Activated T-helper 1 cell treated with anti-CD3 and anti-CD28 coated beads, Interleukin-2, amount 50 U/mL, for 16 hours (primary cell): ENCODE measurements at places on chromosomes 5 and 9.

DNA sequence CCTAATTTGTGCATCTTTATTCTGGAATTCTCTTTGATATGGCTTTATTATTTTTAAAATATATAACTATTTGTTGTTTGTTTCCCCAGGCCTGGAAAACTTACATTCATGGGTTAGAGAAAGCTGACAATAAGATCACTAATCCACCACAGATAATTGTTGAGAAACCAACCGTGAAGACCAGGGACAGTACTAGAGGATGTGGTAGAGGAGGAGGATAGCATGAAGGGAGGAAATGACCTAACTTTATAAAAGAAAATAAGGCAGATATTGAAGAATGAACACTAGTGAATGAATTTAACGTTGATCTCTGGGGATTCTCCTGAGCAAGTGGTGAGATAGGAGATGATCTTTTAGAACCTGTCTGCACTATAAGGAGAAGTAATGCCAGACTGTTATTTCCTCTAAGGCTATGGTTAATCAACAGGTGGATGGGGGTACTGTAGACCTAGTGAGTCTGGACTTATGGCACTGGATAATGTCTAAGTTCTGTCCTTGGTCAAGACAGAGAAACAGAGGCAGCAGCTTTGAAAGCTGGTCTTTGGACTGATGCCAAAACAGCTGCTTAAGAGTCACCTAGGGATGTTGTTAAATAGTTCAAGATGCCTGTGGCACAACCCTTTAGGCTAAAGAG is 52.4 kb downstream of the NREP start:
- no peak for DNase-seq

DNA sequence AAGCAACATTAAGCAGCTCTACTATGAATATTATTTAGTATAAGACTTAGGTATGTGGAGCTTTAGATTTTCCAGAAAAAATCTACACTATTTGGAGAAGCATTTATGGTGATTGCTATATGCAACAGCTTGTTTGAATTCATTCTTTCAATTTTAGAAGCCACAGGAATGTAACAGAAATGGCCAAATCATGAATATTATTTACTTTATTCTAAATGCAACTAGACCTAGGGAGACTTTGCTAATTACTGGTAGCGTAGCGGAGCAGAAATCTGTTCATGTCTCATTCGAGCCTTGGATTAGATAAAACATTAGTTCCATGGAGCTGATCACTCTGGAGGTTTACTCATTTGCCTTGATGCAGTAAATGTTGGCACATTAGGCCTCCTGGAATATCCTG is 290.2 kb downstream of the ZNF608 start:
- DNase-seq, result no peak

DNA sequence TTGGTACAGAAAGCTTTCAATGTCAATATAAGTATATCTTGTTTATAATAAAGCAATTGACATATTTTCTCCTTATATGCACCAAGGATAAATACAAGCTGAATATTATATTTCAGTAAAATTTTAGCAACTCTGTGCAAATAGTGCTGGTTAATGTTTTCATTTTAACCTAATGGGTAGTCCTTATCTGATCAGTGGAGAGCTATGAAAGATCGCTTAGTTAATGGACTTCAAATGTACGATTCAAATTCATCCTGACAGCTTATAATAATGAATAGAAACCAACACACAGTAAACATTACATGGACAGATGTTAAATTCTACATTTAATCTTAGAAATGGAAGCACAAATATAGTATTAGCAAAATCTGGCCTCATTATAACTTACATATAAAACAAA is 1495.2 kb upstream of the C9orf72 start:
- DNase-seq, result no peak

DNA sequence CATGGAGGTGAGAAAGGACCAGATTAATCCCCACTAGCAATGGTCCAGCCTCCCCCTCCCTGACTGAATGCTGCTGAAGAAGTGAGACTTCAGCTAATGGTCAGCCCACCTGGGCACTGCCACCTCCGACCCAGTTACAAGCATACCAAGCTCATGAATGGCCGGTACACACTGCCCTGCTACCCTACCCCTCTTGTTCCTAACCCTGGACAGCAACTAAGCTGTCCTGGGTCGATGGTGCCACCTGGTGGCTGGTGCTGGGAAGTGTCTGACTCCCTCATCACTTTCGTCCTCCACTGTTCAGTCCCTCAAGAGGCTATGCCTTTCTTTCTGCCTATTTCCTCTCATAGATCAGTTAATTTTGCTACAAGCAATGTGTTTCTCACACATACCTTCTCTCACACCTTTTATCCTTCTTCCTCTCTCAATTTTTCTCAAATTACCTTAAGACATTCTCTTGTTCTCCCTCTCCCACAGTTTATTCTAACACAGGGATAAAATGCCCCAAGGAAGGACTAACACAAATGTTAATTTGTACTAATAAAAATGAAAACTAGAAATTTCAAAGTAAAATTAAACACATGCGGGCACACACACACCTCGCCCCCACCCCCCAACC is 42.4 kb downstream of the PAX5 start:
- DNase-seq, result no peak

- DNase-seq, result no peak
Measured at GRCh38 chr9:27347889-27348288, 50.9 kb upstream of the EQTN start.

GRCh38 chr5:137815202-137815990 is 52.3 kb upstream of the MYOT start:
- DNase-seq, result no peak

DNA sequence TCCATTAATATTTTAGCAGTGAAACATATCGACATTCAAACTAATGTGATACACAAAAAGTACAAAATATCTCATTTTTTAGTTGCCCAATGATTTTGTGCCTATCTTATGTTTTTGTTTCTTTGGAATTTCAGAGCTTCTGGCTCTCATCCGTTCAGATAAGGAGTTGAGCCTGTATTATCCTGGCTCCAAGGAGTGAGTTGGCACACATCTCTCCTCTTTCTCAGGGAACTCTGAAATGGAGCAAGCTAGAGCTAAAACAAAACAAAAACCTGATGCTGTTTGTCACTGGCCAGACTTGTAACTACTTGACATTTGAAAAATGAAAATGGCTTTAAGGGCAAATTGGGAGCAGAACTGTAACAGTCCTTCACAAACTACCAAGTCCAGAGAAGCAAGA is 131.3 kb upstream of the SLC28A3 start:
- no peak for DNase-seq

DNA sequence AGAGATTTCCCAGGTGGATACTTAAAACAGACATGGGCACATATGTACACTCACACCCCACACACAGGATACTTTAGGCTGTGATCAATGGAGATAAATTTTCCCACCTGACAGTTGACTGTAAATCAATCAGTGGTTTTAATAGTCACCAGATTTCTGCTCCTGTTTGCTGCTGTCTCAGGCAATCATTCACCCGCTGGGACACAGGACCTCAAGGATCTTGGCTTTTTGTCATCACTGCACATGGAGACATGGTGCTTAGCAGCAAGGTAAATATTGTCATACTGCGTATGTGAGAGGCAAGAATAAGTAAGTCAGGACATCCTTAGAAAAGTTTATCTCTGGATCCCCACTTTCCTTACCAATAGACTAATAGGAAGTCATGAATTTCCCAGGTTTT is 60.8 kb upstream of the KLF9 start:
- no peak for DNase-seq

DNA sequence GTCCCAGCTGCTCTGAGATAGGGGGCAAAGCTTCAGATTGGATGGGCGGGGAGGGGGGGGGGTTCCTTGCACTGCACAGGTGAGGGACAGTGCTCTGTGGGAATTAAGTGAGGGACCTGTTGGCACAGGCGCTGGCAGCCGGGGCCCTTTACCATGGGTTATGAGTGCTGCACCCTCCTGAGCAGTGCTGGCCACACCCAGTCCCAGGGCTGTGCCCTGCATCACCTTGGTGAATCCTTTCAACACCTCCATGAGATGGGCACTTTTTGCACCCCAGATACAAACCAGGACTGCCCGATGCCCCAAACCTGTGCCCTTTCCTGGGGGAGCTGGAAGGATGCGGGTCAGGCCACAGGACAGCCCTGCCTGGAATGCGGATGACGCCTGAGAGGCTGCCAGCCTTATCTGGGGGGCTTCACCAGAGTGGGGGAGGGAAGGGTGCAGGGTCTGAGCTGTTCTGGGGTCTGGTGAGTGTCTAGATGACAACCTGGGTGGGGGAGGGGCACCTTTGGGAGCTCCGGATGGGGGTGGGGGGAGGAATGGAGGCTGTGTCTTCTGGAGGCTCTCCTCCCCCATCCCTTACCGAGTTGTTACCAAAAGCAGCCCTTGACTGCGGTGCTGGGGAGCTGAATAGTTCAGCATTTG is 5.2 kb downstream of the CRB2 start:
- no peak for DNase-seq

- DNase-seq, result no peak
Measured at GRCh38 chr9:115665519-115665918, 488.1 kb upstream of the PAPPA start.

- no peak for DNase-seq
Measured at GRCh38 chr9:124279531-124280175, 21.9 kb downstream of the NEK6 start.

DNA sequence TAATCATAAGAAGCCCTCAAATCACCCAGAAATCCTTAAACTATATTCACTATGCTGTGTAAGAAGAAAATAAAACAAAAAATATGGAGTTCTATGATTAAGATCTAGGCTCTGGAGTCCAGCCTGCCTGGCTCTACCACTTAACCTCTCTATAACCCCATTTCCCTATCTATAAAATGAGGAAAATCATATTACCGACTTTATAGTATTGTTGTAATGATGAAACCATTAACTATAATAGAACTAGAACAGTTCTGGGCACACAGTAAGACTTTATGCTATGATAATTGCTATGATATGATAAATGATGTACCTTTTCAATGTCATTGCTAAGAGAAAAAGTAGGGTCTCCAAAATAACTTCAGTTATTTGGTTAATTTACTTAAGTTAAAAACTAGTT is 40.3 kb downstream of the MPDZ start:
- DNase-seq, result no peak

DNA sequence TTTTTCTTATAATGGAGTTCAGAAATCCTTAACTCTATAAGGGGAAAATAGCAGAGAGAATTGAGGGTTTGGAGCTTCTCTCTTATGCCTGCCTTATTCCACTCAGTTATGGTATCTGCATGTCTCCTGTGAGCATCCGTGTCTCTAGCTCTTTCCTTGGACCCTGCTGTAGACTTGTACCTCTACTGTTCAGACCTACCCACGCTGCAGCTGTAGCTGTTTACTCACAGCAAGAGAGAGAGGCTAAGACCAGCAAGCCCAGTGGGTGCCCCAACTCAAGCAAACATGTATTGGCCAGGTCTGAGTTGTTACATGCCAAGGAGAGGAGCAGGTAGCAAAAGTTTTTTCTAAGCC is 7.1 kb upstream of the PCSK1 start:
- no peak for DNase-seq

DNA sequence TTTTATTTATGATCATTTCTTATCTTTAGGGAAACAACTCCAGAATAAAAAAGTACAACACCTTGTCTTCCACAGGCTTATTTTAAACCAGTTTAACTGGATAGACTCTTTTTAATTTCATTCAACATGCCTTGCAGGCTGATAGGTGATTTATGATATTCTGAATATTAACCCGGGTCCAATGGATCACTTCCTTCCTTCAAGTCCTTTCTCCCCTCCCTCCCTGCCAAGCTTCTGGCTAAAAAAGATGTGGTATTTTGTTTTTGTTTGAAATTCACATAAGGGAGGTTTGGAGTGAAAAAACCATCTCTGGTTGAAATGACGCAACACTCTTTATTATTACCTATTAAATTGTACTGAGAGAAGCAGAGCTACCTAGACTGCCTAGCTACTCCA is 265.3 kb downstream of the MLLT3 start:
- no peak for DNase-seq

DNA sequence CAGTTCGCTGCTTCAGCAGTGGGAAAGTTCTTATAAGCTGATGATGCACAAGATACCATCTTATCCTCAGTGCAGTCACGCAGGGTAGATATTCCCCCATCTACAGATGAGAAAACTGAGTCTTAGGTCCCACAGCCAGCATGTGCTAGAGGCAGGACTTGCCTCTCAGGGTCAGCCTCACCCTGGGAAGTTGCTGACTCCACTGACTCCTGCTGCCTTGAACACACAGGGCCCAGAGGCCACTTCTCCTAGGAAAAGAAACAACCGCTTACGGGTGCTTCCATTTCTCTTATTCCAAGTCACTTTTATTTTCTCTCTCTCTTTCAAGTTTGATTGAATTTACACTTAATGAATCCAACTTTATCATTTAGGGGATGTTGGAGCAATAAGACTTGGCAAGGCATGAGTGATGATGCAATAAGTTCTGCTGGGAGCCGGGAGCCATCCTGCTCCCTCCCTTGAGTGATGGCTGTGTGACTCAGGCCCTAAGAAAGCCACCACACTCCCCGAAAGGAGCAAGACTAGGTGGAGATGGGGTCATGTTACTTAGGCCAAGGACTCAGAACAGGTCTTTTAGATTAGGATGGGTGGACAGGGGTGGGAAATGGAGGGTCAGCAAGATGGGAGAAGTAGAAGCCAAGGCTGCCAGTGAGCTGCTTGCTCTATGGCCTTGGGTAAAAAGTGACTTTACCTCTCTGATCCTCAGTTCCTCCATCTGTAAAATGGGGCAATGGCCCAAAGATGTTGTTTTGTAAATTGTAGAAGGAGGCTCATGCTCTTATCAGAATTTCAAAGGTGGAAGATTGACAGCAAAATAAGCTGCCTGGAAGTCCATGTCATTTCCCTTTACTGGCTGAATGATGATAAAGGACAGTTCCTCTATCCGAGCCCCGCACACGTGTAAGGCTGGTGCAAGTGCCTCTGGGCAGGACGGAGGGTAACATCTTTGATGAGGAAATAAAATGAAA is 67.4 kb upstream of the ZNF618 start:
- no peak for DNase-seq

- DNase-seq, result no peak
Measured at GRCh38 chr9:111743275-111743674, 51.5 kb downstream of the SHOC1 start.

DNA sequence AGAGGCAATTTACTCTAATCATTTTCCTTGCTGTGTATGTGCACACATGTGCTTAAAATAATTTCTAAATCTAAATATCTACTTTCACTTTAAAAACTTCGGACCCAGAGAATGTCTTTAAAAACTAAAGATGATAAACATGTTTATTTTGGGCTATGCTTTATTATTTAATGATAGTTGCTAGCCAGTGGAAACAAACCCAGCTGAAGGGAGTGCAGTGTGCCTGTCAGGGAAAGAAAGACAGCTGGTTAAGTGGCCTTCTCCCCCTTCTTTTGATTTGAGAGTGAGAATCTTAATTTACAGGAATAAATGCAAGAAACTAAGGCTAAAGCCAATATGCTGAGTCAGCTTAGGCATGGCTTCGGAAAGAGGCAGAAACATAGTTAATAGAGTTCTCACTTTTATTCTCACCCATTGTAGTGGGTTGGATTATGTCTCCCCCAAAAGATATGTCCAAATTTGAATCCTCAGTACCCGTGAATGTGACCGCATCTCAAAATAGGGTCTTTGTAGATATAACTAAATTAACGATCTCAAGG is 111.4 kb downstream of the DCP2 start:
- DNase-seq, result no peak

DNA sequence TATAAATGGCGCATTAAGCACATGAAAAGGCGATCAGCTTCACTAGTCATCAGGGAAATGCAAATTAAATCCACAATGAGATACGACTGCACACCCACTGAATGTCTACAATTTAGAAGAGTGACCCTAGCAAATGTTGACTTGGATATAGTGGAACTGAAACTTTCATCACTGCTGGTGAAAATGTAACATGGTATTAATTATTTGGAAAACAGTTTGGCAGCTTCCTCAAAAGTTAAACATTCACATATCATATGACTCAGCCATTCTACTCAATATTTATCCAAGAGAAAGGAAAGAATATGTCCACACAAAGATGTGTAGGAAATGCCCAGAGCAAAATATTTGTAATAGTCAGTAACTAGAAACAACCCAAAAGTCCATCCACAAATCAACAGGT is 146.5 kb downstream of the LPAR1 start:
- no peak for DNase-seq
